ENCODE measurements at places on chromosomes 6 and 20.

GRCh38 chr6:138833816-138834539 is 38.1 kb downstream of the ECT2L start:
- peak; percentile 64 for DNase-seq

DNA sequence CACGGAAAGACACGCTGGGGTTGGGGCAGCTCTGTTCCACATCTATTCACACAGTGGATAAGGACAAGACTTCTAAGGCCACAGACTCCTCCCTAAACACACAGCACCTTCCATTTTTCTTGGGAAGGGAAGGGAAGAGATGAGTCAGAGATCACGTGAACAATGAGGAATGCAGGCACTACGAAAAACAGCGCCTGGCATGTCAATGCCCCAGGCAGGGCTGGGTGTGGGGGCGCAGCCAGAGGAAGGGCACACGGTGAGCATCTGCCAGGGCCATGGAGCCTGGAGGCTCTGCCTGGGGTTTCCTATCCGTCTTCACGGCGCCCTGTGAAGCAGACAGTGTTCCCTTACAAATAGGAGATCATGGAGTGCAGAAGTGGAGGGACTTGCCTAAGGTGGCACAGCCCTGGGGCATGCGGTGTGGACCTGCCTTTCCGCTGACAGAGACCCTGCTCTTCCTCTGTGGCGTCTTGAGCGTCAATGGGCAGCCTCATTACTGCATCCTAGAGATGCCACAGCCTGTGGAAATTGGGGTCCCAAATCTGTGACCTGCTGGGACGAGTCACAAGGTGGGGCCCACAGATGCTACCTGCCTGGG is 15.4 kb downstream of the UNC93A start:
- DNase-seq, result no peak

- DNase-seq, result no peak
These were observed 1.1 kb downstream of the HFE start for GRCh38 chr6:26088344-26088743.

- no peak for DNase-seq
These were observed 105.8 kb upstream of the SUPT3H start for GRCh38 chr6:45483501-45483900.

- no peak for DNase-seq
These were observed 95.5 kb upstream of the NXT1 start for GRCh38 chr20:23255106-23255505.

GRCh38 chr6:164379795-164380194 is 929.6 kb downstream of the C6orf118 start:
- DNase-seq, result no peak

DNA sequence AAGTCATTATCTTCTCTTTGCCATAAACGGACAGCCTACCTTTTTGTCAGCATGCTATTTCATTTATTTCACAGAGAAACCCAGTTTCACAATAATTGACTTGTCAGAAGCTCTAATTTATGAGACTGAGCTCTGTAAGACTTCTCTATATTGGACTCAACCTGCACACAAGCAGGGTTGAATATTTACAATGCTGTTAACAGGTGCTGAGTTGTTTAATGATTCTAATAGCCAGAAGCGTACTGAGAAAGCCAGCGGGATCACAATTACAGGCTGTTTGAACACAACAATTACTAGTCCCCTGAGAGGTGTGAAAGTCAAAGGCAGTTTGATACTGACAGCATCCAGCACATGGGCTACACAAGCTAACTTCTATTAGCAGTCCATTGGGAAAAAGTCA is 128.2 kb upstream of the SIM1 start:
- DNase-seq, result peak; percentile 33

DNA sequence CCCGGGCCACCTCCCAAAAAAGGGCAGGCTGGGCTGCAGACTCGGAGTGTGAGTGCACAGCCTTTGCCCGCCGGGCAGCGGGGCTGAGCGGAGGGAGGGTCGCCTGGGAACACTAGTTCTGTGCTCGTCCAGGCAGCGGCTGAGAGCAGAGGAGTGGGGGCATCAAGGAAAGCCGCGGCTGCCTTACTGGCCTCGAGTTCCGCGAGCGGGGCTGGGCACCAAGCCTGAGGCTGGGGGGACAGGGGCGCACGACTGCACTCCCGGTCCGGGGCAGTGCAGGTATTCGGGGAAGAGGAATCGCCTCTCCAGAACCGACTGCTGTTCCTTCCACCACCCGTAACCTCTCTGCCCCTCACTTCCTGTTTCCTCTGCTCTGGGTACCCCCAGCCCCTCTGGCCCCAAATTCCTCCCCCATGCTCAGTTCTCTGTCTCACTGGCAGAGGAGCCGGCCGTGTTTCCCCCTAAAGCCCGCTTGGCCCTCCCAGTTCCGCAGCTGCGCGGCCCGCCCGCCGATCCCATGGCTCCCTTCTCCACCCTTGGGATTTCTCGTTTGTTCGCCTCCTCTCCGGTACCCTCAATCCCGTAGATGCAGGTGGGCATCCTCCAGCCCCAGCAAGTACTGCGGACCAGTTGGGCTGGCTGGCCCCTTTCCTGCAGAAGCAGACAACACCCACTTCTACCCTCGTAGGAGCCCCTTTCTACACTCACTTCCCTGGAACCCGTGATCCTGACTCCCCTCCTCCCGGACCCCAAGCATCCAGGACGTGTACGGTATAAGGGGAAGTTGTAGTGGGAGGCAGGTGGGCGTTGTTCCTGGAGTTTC is 5.1 kb downstream of the RING1 start:
- DNase-seq, result no peak

DNA sequence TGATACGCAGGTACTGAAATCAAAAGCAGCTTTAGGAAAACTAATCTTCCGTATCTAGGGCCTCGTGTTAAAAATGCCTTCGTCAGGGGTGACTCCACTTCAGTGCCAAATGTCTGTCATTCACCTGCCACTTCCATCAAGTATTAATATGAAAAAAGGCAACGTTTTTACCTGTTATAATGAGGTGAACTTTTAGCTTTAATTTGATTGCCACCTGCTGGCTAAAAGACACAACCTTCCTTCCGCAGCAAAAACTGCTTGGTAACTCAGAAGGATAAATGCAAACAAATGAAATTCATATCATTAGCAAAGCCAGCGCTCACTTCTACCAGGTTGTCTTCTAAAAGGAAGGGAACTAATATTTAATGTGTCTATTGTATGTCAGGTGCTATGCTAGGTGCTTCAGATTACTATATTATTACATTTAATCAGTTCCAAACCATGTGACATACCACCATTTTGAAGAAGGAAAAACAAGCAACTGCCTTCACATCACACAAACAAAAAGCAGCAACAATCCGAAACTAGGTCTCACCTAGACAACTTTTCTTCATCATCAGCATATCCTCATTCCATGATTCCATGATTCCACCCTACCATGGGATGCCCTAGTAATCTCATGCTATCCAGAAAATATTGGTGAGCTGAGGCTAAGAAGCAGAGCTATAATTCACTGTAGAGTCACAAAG is 20.6 kb upstream of the ARHGAP18 start:
- no peak for DNase-seq

DNA sequence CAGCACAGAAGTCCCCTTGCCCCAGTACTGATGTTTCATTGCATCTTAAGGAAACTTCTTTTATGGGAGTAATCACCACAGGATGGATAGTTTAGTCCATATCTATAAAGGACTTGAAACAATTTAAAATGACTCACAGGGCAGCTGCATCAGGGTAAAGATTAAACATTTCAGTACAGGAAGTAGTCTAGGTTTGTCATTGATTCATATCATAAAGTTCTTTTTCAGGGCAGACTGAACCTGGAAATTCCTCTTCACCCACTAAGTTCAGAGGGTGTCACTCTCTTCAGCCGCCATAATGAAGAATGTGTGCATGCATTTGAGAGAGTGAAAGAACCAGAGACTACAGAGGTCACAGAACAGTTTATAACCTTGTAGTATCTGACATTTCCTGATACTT is 296.3 kb upstream of the JAG1 start:
- DNase-seq, result no peak

DNA sequence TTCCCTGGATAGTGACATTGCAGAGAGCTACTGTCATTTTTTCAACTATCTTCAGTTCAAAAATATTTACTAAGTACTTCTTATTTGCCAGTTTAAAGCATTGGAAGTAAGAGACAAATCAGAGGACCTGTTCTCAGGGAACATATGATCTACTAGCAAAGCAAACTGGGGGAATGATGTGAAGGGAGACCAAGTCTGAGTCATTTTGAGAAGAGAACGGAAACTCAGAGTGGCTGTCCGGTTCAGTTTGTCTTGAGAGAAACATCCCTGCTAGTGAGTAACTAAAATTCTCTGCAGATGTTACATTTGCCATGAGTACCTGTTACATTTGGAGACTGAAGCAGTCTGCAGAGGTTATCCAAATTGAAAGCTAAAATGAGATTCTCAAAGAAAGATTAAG is 118.3 kb downstream of the KCNQ5 start:
- no peak for DNase-seq

GRCh38 chr20:35238170-35238569 is 11.7 kb downstream of the MMP24 start:
- DNase-seq, result no peak

- DNase-seq, result no peak
These were observed 6.5 kb downstream of the CD24 start for GRCh38 chr6:106967936-106968555.

DNA sequence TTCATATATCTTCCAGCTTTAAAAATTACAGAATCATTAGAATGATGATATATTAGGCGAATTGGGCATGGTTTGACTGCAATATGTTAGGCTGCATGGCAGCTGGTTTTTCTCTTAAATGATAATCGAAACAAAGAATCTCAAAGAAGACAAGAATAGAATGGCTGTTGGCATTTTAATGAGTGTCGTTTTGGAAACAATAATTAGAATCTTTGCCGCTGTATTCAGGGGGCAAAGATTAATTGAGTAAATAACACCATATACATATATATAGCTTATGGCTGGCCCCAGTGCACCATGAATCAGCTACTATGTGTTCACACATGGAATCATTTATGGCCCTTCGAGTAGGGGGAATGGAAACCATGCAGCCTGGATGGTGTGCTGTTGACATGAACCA is 216.2 kb downstream of the RNF144B start:
- no peak for DNase-seq

DNA sequence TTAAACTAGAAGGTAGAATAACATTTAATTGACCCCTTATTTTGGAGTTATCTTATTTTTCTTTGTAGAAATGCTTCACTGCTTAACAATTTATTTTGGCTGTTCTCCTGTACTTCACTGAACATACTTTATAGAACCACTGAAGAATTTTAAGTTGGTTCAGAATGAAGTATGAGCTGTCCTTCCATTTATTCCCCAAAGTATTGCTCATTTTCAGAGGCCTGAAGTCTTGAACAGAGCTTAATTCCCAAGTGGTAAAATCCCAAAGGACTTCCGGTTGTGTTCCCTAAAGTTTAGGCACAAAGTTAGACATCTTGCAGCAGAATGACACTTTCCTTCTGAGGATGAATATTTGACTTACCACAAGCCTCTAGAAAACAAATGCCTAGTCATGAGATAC is 233.3 kb downstream of the TINAG start:
- DNase-seq, result no peak

GRCh38 chr6:41733360-41733706 is 2.1 kb downstream of the TFEB start:
- no peak for DNase-seq

GRCh38 chr6:40037271-40037670 is 103.0 kb upstream of the MOCS1 start:
- no peak for DNase-seq

GRCh38 chr6:44042989-44043478 is 84.2 kb downstream of the MRPL14 start:
- DNase-seq, result no peak

DNA sequence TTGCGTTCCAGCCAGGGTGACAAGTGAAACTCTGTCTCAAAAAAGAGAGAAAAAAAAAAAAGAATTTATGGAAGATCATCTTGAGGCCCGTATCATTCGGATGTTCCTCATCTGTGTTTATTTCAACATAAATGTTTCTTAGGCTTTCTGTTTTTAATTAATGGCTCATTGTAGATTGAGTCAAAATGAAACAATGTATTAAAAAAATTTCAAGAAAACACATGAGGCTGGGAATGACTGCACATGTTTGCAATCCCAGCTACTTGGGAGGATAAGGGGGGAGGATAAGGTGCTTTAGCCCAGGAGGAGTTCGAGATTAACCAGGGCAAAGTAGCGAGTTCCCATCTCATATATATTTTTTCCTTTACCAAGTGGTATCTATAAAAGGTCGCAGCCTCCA is 47.3 kb downstream of the ITCH start:
- DNase-seq, result no peak

DNA sequence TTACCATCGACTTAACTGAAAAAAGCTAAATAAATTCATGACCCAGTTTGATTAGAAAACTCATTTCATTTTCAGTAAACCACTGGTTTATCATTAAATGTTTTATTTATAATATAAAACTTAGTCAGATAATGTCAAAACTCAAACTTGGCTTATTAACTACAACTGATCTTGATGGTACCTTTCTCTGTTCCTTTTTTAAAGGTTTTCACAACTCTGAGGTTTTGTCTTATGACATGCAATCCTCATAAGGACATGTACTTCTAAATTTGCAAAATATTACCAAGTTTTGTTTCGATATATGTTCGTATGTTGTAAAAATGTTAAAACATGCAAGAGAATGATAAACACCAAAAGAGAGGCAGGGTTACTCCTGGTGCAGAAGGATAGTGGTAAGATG is 82.5 kb upstream of the PDE10A start:
- DNase-seq, result no peak

DNA sequence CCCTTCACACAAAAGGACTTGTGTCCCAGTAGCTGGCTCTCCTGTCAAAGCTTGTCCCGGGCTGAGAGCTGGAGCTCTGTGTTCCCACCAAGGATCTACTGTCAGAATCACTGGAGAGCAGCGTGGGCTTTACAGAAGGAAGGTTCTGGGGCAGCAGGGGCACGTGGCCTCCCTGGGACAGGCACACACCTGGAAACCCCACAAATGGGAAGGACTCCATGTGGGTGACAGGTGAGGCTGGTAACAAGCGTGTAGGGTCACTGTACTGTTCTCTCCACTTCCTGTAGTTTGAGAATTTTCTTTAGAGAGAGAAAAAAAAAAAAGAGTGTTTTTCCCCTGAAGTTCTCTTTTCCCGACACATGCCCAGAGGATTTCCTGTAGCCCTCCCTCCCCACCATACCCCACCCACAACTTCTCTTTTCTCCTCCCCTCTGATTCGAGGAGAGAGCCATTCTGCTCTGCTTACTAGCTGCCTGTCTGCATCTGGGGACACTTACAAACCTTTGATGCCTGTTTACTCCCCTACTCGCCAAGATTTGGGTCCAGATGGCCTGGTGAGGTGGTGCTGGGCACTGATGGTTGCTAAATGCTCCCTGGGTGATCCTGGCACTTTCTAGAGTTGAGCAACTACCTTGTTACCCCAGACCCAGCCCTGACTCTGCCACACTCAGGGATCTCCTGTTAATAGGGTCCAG is 84.1 kb upstream of the SIRPA start:
- DNase-seq, result no peak

DNA sequence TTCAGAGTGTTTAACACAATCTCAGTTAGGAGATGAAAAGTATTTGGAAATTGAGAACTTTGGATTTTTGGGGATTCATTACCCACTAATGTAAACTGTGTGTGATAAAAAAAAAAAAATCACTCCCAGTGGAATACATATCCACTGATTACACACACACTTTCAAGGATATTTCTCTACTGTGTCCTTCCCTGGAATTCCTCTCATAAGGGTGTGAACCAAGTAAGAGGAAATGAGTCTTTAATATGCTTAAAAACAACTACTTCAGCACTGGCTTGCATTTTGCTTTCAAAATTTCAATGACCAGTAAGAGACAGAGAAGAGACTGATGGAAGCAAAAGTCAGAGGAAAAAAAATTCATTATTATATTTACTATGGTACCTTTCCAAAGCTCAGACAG is 24.5 kb upstream of the MYCT1 start:
- DNase-seq, result no peak

- no peak for DNase-seq
These were observed 225.6 kb upstream of the MOCS1 start for GRCh38 chr6:40159865-40160264.

GRCh38 chr6:36128793-36129192 is 1.5 kb upstream of the MAPK13 start:
- no peak for DNase-seq

Data from NCI-H2029 treated with DMSO at 0.1 percent for 48 hours (cell line).